Fibroblast of the aortic adventitia (primary cell): ENCODE measurements at places on chromosomes 16 and 17.

DNA sequence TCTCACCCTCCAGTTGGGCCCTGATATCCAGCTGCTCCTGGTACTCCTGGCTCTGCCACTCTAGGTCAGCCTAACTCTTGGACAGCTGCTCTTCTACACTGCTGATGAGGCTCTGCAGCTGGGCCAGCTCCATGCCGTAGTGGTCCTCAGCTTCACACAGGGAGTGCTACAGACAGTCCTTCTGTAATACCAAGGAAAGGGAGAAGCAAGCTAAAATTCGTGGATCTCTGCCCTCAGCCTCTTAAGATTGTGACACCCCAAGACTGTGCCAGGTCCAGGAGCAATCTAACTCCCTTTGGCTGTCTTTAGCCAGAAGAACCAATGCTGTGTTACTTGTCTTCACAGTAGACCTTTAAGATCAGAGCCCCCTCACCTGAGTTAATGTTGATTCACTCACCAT, 7.7 kb upstream of the KRT38 start:
- DNase-seq: no peak

- no peak for DNase-seq
These were observed 954.7 kb upstream of the RBFOX1 start for GRCh38 chr16:6377956-6378355.

DNA sequence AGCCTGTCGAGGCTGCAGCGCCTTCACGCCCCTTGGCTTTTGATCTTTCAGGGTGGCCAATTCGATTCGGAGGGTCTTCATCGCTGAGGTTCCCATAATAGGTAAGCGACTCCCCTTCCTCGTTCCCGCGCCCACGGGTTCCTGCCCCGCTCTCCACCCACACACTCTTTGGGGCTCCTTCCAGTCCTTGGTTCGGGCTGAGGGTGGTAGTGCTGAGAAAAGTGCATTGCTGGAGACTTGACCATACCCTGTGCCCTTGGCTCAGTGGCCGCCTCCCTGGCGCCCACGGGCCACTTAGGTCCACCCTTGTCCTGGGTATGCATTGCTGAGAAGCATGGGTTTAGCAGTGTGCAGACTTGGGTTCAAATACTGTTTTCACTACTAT, 491 bp downstream of the POLR2C start:
- no peak for DNase-seq

DNA sequence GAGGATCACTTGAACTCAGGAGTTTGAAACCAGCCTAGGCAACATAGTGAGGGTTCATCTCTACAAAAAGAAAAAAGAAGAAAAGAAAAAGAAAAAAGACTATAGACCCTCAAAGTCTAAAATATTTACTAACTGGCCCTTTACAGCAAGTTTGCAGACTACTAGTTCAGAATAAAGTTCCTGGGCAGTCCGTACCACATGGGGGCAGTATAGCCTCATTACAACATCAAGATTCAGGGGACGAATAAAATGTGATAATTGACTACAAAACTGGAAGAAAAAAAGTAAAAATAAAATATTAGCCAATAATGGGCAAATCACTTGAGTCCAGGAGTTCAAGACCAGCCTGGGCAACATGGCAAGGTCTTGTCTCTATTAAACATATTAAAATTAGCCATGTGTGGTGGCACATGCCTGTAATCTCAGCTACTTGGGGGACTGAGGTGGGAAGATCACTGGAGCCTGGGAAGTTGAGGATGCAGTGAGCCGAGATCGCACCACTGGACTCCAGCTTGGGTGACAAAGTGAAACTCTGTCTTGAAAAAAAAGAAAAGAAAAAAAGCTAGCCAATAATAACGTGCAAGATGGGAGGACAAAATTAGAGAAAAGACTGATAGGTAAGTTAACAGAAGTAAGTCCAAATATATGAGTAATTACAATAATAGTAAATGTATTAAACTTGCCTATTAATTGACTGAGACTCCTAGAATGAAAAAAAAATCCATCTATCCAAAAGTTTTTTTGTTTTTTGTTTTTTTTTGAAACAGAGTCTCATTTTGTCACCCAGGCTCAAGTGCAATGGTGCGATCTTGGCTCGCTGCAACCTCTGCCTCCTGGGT, 129.4 kb upstream of the SEC14L1 start:
- DNase-seq: peak; percentile 58

GRCh38 chr16:12416136-12416787, 387.4 kb downstream of the CPPED1 start:
- DNase-seq: no peak

GRCh38 chr17:83099086-83099555, 19.7 kb downstream of the METRNL start:
- DNase-seq: no peak

DNA sequence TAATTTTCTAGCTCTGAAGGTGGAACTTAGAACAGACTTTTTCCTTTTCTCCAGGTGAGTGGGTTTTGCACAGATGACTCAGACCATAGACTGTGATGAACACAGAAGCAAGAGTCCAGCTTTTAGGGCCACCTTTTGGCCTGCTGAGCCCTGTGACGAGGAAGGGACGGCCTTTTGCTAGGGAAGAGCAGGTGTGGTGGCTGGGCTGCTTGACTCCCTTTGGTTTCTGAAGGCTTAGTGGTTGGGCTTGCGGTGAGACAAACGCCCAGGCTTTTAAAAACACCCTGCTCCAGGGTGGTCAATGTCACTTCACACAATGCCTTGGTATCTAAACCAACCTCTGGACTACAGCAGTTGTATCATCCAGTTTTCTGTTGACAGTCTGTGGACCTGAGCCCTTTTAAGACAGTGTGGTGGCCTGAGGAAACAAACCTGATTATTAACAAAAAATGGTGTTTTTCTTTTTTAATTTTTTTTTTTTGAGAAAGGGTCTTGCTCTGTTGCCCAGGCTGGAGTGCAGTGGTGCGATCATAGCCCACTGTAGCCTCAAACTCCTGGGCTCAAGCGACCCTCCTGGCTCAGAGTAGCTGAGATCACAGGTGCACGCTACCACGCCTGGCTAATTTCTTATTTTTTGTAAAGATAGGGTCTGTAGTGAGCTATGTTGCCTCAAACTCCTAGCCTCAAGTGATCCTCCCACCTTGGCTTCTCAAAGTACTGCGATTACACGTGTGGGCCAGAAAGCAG, 134.0 kb downstream of the SNX29 start:
- no peak for DNase-seq

DNA sequence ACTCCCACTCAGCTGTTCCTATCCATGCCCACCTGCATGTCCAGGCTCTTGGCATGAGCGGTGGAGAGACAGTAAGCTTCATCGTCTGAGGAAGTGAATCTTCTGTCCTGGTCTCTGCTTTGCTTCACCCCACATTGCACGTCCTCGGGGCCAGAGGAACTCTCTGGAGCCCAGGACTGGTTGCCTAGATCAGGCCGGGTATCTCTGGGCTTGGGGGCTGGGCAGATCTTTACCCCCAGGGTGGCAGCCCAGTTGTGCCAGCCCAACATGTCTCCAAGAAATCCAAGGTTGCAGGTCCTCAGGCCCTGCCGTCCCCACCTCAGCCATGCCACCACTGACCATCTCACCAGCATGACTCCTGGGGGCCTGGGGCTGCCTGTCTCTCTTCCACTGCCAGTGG, 58.3 kb downstream of the BEAN1 start:
- DNase-seq: no peak

DNA sequence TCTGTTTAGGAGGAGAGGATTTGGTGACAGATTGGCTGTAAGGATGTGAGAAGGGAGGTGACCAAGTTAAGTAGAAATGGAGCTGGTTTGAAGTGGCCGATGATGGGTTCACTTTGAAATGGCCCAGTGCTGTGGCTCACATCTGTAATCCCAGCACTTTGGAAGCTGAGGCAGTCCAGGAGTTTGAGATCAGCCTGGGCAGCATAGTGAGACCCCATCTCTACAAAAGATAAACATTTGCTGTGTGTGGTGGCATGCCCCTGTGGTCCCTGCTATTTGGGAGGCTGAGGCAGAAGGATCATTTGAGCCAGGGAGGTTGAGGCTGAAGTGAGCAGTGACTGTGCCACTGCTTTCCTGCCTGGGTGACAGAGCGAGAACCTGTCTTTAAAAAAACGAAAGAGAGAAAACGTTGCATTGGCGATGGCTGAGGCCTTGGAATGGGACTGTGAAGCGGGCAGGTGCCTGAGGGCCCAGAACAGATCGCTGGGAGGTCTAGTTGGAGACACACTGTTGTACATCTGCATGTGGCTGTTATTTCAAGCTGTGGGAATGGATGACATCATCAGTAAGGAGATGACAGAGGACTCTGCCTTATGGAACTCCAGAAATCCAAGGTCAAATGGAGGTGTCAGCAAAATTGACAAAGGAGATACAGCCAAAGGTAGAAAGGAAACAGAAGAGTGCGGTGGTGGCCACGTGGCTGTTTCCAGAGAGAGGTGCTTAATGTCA, 5.5 kb downstream of the COG1 start:
- DNase-seq: no peak

GRCh38 chr16:59634951-59635350, 900.8 kb upstream of the GOT2 start:
- DNase-seq: no peak

DNA sequence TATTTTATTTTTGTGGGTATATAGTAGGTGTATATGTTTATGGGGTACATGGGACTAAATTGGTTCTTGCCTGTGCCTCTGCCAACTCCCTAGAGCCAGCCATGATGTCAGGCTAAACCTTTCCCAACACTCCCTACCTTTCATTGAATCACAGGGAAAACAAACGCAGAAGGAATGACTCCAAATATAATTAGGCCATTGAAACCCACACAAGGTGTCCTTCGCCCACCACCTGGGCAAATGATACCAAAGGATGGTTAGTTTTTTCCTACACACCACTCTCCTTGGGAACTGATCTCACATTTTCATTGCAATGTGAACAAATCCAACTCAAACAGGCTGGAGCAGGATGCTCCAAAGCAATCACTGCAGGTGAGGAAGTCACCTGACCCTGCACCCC, 27.5 kb downstream of the WSB1 start:
- DNase-seq: no peak

- DNase-seq: peak; percentile 62
These were observed 80.8 kb downstream of the CNGB1 start for GRCh38 chr16:57889960-57890751.

DNA sequence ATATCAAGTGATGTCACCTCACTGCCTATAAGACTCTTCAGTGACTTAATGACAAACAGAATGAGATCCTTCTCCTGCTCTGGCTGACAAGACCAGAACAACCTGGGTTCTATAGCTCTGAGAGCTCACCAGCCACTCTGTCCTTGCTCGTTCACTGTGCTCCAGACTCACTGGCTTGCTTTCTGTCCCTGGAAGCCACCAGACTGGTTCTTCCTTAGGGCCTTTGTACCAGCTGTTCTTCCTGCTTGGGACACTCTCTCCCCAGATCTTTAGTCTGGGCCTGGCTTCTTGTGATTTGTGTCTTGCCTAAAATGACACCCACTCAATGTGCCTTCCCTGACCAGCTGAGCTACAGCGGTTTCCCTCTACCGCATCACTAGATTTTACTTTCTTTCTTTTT, 76.1 kb downstream of the FTO start:
- DNase-seq: no peak

DNA sequence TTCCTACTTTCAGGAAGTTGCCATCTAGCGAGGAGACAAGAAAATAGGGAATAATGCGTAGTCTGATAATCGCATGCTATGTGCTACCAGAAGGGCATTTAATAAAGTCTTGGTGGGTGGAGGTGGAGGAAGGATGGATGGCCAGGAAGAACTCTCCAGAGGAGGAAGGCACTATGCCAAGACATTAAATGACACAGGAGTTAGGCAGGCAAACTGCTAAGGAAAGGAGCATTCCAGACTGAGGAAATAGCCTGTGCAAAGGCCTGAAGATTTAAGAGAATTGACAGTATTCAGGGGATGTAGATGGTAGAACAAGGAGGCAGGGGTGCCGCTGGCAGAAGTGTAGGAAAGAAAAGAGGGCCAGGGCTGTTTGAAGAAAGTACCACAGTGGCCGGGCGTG, 19.3 kb upstream of the ARHGAP44 start:
- no peak for DNase-seq

DNA sequence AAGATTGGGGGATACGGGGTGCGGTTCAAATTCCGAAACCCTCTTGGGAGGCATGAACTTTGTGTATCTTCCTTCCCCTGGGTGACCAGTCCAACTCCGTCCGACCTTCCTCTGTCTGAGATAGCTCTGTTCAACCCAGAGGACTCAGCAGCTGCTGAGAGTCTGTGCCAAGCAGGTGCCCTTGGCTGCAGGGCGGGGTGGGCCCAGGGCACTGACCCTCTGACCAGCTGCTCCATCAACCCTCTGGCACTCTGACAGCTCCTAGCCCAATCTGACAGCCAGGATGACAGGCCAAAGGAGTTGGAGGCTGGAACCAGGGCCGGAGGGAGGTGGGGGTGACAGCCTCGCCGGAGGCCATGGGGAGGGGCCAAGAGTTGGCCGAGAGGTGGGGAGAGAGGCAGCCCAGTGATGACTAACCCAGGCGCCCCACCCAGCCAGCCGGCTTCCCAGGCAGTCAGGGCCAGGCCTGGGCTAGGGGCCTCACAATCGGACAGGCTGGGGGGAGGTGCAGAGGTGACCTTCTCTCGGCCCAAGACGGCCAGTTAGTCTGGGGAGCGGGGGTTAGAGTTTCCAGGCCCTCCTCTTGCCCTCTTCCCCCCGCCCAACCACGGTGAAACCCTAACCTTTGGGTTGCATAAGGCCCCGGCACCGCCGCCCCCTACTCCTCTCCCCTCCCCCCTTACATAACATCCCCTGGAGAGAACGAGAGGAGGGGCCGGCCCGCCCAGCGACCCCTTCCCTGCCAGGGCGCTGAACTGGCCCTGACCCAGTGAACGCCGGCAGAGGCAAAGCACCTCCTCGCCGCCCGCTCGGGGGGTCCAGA, 5.0 kb upstream of the TLCD2 start:
- DNase-seq: peak; percentile 99

- DNase-seq: no peak
These were observed 386.0 kb downstream of the SLC39A11 start for GRCh38 chr17:72706396-72706981.

GRCh38 chr16:48271728-48272127, 24.4 kb upstream of the ABCC11 start:
- peak; percentile 76 for DNase-seq

DNA sequence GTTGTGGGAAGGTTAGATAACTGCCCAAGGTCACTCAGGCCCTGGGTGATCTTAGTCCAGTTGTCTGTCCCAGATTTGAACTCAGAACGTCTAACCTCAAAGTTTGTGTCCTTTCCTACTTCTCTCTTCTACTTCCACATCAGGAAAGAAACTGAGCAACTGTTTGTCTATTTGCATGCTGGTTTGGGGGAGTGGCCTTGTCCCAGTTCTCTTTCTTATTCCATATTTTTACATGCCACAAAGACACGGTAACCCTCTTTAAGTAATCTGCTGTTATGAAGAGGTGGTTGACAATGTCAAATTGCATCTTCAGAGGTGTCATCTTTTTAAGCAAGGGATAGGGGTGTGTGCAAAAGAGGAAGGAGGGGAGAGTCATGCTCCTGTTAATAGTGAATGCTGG, 432.5 kb downstream of the HS3ST3B1 start:
- no peak for DNase-seq

GRCh38 chr16:4098501-4098900, 17.7 kb downstream of the ADCY9 start:
- no peak for DNase-seq

DNA sequence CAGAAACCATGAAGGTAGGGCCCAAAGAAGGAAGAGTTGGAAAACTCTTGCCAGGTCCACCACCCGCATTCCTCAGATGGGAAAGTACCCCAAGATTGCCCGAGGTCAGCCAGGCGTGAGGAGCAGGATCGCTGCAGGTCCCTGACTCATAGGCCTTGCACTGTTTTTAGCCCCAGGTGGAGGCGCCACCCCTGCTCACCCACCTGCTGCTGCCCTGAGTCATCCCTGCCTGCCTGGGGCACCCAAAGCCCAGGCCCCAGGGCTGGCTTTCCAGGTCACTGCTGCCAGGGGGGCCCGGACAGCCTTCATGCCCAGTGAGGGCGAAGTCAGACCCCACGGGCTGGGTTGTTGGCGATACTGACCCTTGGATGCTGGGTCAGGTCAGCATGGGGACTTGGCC, 100.9 kb downstream of the AMFR start:
- no peak for DNase-seq
